ENCODE measurements at places on chromosomes 5 and 9.
A peak's percentile ranks its signal among the peaks of the same experiment; 100 is the strongest.

- DNase-seq, result no peak
Measured at GRCh38 chr9:18014556-18014955, 435.7 kb downstream of the SH3GL2 start.

DNA sequence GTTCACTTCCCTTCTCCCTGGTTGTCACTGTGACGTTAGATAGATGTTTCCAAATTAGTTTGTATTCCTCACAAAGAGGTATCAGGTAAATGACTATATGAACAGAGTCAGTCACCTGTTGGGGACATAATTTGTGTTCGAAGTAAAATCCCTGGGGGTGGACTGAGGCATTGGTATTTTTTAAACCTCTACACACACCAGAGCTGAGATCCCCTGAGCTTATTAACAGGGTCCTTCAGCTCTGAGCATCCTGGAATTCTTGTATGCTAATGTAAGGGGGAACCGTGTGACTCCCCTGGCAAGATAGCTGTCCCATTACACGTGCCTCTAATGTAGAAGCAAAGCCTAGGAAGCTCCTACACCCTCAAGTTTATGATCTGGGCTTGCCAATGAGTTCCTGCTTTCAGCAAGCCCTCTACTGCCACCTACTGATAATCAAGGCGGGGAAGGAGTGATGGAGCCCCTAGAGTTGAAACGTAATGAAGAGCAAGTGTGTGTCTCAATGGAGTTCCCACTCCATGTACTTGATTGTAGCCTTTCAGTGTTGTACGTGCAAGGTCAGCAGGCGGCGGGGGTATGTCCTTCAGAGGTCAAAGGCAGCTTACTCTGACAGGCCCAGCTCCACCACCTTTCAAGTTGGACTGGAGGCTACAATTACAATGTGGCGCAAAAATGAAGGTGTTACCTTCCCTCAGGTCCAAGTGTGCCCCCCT, 14.4 kb downstream of the PRKACG start:
- peak; percentile 84 for DNase-seq

- DNase-seq, result peak; percentile 60
Measured at GRCh38 chr9:128160603-128160987, 530 bp downstream of the BBLN start.

GRCh38 chr9:85089188-85089969, 419.9 kb downstream of the NTRK2 start:
- DNase-seq, result no peak

DNA sequence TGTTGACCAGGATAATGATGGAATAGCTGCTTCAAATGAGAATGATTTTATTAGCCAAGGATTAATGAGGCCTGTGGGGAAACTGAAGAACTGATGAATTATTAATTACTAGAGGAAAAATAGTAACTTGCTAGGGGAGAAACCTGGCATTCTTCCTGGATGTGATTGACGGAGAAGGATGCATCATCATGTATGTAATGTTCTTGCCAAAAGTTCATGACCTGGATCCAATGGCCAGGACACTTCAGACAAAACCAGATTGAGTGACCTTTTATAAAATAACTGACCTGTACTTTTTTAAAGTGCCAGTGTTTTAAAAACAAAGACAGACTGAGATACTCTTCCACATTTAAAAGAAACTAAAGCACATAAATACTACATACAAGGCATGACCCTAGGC, 23.7 kb downstream of the KIAA1191 start:
- DNase-seq, result no peak

- no peak for DNase-seq
Measured at GRCh38 chr9:92734931-92735635, 29.6 kb downstream of the BICD2 start.

DNA sequence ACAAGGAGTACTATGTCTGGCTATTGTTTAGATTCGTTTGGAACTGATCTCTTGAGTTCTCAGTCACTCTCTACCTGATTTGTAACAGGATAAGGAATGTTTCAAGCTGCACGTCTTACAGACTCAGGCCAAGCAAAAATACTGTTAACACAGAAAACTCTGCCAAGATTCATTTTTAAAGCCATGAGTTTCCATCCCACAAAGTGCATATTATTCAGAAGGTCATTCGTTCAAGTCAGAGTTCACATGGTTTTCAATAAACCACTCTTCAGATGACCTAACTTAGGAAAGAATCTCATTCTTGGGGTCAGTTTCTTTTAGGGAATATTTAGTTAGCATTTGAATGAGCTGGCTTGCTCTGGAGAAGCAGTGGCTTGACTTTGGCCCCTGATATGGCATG, 49.3 kb downstream of the F2R start:
- DNase-seq, result no peak
